ENCODE measurements at places on chromosomes 12 and 14.
A peak's percentile ranks its signal among the peaks of the same experiment; 100 is the strongest.

GRCh38 chr12:66956300-66956699 is 277.4 kb upstream of the GRIP1 start:
- no peak for DNase-seq

DNA sequence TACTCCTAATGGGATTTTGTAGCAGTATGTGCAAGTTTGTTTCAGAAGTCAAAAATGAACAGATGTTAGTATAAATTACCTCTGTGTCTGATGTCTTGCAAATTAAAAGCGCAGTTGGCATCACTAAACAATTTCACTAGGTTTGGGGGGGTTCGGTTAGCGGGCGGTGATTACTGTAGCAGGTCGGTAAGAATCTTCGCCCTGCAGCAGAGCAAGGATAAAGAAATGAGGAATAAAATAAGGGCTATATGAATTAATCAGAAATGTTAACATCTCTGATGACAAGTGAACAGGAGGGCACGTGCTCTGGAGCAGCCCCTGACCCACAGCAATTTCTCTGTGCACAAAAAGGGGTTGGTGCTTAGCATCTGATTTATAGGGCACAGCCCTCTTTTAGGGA is 43.6 kb upstream of the VSX2 start:
- DNase-seq: no peak

GRCh38 chr14:58862416-58863160 is 224.8 kb downstream of the DACT1 start:
- DNase-seq: no peak

GRCh38 chr12:103965255-103965589 is 450 bp upstream of the TDG start:
- DNase-seq: no peak

DNA sequence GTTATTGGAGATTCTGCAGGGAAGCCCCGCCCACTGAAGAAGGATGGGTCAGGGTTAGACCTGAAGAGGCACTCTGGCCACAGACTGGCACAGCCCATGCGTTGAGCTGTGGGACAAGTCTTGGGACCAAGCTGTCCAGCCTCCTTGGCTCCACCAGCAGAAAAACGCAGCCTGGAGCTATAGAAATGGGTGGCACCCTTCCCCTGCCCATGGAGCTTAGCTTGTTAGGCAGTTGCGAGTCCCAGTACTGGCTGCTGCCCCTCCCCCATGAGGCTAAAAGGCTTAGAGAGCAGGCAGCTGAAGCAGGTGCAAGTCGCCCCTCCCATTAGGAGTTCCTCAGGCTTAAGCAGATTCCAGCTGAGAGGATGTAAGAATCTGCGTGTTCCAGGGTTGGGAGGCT is 1124.0 kb upstream of the TMEM132C start:
- DNase-seq: no peak

DNA sequence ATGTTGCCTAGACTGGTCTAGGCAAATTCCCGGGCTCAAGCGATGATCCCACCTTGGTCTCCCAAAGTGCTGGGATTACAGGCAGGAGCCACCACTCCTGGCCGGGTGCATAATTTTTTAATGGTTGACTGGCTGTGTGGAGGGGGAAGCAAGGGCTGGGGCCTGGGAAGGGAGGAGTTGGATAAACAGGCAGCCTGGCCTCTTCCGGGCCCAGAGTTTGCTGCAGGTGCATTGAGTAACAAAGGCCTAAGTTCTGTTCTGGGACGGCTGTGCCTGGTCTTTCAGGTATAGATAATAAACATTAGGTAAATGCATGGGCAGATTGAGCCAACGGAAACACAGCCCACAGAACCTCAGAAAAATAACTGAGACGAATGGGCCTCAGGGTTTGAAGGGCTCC is 191.3 kb upstream of the TBX3 start:
- no peak for DNase-seq

- peak; percentile 74 for DNase-seq
These were observed 1183.7 kb upstream of the TMEM132C start for GRCh38 chr12:127083008-127083949.

- peak; percentile 6 for DNase-seq
These were observed 234.0 kb downstream of the ADAMTS20 start for GRCh38 chr12:43318021-43318420.

- DNase-seq: peak; percentile 99
These were observed at the start of gene RBM25 for GRCh38 chr14:73058224-73058921. TSS of gene RBM25 (plus strand) at chr14:73058534. CDS start at chr14:73071642, 13,108 bp downstream.

GRCh38 chr14:57078054-57078453 is 190.7 kb downstream of the EXOC5 start:
- no peak for DNase-seq

GRCh38 chr12:92585115-92585727 is 117.6 kb upstream of the PLEKHG7 start:
- no peak for DNase-seq

GRCh38 chr12:45930369-45930768 is 60.0 kb downstream of the SCAF11 start:
- DNase-seq: no peak

- no peak for DNase-seq
These were observed 47.1 kb upstream of the STON2 start for GRCh38 chr14:81447021-81447764.

DNA sequence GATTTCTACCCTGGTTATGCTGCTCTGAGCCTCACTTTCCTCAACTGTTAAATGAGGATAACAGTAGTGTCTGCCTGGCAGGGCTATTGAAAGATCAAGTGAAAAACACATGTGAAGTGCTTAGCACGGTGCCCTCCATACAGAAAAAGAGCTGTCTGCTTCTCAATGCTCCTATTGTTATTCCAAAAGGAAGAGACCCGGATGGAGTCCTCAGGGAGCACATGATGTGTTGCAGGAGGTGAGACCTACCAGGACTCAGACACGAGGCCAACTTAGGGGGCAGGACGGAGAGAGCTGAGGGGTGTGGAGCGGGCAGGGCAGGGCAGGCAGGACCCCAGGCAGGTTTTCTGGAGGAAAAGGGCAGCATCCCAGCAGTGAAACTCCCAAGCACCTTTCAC is 8.9 kb downstream of the FAIM2 start:
- DNase-seq: no peak

DNA sequence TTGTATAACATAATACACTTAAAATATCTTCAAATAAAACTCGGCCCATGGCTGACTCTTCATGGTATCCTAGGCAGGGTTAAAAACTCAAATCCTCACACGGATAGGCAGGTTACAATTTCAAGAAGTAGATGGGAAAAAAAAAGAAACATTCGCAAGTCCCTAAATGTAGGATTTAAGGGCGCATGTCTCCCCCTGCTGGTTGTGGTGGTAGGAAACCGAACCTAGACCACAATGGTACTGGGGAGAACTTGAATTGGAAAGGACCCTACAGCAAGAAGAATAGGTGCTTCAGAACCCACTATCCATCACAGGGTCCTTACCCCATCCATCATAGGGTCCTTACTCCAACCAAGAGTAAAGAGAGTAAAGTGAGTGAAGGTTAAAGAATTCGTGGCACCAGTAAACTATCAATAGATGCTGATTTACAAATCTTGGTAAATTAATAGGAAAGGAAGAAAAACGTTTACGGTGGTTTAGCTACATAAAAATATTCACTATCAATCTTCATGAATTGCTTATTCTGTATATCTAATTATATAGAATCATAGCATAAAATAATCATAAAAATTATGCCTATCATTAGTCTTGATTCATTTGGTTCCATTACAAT is 3.3 kb upstream of the CIPC start:
- DNase-seq: peak; percentile 87

GRCh38 chr12:4135919-4136605 is 137.5 kb upstream of the CCND2 start:
- DNase-seq: peak; percentile 96
